Stromal cell of bone marrow (primary cell): ENCODE measurements at places on chromosomes 1 and 21.

DNA sequence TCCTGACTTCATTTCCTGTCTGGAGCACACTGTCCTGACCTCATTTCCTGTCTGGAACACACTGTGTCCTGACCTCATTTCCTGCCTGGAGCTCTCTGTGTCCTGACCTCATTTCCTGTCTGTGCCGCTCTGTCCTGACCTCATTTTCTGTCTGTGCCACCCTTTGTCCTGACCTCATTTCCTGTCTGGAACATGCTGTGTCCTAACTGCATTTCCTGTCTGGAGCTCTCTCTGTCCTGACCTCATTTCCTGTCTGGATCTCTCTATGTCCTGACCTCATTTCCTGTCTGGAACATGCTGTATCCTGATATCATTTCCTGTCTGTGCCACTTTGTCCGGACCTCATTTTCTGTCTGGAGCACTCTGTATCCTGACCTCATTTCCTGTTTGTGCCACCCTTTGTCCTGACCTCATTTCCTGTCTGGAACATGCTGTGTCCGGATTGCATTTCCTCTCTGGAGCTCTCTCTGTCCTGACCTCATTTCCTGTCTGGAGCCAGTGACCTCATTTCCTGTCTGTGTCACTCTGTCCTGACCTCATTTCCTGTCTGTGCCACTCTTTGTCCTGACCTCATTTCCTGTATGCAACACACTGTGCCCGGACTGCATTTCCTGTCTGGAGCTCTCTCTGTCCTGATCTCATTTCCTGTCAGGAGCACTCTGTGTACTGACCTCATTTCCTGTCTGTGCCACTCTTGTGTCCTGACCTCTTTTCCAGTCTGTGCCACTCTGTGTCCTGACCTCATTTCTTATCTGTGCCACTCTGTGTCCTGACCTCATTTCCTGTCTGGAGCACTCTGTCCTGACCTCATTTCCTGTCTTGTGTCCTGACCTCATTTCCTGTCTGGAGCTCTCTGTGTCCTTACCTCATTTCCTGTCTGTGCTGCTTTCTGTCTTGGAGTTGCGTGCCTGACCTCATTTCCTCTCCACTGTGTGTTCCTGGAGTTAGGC is 27.6 kb downstream of the SKI start:
- peak; percentile 25 for DNase-seq

GRCh38 chr1:50237056-50237455 is 128.3 kb downstream of the ELAVL4 start:
- DNase-seq, result no peak

DNA sequence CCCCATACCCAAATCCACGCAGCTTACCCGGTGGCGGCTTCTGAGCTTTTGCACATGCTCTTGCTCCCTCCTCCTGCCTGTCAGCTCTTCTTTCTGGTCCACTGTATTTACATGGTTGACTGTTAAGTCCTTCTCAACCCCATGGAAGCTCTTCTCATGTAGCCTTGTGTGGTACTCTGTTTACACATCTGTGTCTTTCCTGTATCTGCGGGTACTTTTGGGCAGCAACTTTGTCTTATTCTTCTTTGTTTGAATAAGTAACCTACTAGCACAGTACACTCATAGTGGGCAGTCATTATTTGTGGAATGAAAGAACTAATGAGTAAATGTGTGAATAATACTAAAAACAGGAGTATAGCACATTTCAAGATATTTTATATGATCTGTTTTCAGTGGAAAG is 88.5 kb upstream of the GPR88 start:
- DNase-seq, result no peak

DNA sequence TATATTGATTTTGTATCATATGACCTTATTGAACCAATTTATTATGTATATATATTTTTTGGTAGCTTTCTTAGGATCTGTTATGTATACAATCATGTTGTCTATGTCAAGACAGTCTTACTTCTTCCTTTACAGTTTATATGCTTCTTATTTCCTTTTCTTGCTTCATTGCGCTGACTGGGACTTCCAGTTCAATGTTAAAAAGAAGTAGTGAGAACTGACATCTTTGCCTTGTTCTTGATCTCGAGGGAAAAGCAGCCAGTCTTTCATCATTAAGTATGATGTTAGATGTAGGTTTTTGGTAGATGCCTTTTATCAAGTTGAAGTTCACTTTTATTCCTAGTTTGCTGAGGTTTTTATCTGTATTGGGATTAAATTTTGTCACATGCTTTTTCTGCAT is 17.5 kb downstream of the MAN1C1 start:
- no peak for DNase-seq

DNA sequence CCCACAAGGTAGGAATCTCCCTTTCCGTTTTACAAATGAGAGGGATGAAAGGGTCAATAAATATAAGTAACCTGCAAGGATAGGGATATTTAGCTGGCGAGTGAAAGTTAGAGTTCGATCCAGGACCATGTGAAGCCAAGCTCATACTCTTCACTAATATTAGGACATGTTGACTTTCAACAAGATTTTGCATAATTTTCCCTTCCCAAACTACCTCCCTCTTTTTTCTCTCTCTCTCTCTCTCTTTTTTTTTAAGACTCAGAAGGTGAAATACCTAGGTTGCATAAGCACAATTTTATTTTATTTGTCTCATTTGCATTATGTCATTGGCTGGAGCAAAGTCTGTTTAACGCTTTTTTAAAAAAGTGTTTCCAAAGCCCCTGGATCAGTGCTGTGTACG is 8.1 kb upstream of the MT1HL1 start:
- DNase-seq, result no peak

- no peak for DNase-seq
Measured at GRCh38 chr21:36059823-36060158, 535 bp downstream of the SETD4 start.

DNA sequence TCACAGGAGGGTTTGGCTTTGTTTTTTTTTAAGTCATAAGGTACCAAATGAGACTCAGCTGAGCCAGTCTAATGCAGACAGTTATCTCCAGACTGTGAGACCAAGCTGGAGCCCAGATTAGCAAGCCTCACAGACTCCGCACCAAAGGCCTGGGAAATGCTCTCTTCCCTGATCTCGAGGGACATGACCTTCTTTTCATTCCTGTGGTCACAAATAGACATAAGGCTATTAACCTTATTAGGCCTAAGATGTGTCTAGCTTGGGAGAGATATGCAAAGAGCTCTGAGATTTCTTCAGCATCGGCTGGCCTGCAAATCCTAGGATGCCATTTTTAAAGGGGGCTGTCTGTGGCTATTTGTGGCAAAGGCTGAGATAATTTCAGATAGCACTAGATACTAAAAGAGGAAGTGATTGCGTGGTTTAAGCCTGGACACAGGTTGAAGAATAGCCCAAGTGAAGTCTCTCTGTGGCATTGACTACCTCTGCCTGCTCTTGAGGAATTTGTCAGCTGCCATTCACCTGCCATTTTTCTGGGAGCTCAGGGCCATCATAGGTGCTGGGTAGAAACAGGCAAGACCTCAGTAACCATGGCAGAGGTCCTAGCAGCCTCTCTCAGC is 301.3 kb downstream of the SIPA1L2 start:
- no peak for DNase-seq

DNA sequence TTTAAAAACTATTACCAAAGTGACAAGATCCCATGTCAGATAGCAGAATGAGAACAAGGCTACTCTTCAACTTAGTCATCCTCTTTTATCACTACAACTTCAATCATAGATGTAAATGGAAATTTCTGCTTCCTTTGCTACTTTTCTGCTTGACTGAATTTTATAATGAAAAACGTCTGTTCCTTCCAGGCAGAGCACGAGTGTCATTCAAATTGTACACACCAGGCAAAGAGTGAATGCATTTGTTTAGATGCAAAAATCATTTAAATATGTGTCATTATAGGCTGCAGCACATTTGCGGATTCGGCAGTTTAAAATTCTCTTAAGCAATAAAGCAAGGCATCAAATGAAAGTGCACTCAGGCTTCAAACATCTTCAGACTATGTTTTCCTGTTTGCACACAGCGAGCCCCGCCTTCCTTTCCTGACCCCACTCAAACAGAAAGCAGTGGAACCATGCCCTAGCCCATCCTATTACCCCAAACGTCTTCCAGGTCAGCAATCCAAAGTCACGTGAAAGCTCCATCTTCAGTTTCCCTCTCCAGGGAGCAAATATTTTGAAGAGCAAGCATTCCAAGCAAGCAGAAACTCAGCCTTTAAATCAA is 99.6 kb downstream of the APP start:
- DNase-seq, result peak; percentile 37

GRCh38 chr1:42970143-42970542 is 11.5 kb upstream of the SLC2A1 start:
- DNase-seq, result no peak

- DNase-seq, result no peak
Measured at GRCh38 chr21:39004634-39005501, 178.4 kb downstream of the PSMG1 start.

GRCh38 chr21:25424634-25425033 is 182.6 kb downstream of the MRPL39 start:
- DNase-seq, result no peak

GRCh38 chr1:233707153-233707879 is 93.4 kb downstream of the KCNK1 start:
- DNase-seq, result peak; percentile 18

- no peak for DNase-seq
Measured at GRCh38 chr1:25033030-25033827, 103.2 kb upstream of the RUNX3 start.

- DNase-seq, result no peak
Measured at GRCh38 chr21:46557469-46557868, 47.4 kb downstream of the S100B start.

- DNase-seq, result no peak
Measured at GRCh38 chr1:56390934-56391731, 188.2 kb downstream of the PLPP3 start.

- DNase-seq, result no peak
Measured at GRCh38 chr21:45504516-45505415, 37.5 kb downstream of the SLC19A1 start.
